ENCODE measurements at places on chromosomes 3 and 15.
A peak's percentile ranks its signal among the peaks of the same experiment; 100 is the strongest.

GRCh38 chr3:143441516-143442171, 322.1 kb downstream of the CHST2 start:
- no peak for DNase-seq

- DNase-seq: no peak
These were observed 325.9 kb upstream of the CTDSPL start for GRCh38 chr3:37535526-37536432.

DNA sequence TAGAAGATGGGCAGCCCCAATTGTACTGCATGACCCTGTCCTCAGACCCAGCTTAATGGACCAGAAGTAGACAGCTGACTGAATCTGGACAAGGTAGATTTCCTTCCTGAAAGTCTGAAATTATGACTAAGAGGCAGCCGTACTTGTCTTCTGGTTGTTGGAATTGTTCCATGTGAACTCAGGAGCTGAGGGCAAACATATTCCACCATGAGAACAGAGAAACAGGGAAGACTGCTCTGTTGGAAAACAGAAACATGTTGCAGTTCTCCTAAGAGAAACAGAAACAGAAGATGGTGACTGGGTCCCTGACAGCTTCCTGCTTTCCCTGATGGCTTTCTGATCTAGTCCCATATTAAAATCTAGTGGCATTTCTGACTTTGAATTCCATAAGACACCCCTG, 24.1 kb downstream of the POPDC2 start:
- DNase-seq: no peak

- no peak for DNase-seq
These were observed 17.3 kb upstream of the C3orf62 start for GRCh38 chr3:49294343-49294742.

GRCh38 chr3:36943601-36944000, 1.3 kb downstream of the TRANK1 start:
- no peak for DNase-seq

GRCh38 chr3:153628591-153628990, 466.6 kb downstream of the RAP2B start:
- DNase-seq: no peak

DNA sequence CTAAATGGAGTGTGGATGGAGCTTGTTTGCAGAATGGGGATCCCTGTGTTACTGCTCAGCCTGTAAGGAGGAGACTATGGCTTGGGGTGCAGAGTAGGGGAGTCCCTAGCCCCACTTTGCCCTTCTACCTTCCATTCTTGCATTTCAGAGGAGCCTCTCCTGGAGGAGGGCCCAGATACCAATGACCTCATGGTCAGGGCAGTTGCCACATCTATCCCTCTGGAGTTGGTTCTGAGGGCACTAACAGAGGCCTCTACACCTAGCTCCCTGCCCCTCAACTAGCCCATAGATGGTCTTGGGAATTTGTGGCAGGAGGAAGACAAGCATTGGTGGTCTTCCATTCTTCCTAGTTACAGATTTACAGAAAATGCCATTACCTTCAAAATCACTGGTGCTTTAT, 6.1 kb downstream of the SKOR1 start:
- DNase-seq: no peak

DNA sequence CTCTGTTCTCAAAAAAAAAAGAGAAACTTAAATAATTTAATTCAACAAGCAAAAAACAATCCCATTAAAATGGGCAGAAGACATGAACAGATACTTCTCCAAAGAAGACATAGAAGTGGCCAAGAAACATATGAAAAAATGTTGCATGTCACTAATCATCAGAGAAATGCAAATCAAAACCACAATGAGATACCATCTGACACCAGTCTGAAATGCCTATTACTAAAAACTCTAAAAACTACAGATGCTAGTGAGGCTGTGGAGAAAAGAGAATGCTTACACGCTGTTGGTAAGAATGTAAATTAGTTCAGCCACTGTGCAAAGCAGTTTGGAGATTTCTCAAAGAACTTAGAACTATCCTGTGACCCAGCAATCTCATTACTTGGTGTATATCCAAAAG, 382.9 kb downstream of the OTOL1 start:
- no peak for DNase-seq

GRCh38 chr3:52177701-52178042, 20.3 kb upstream of the ALAS1 start:
- DNase-seq: no peak

GRCh38 chr3:66383998-66384745, 116.7 kb downstream of the LRIG1 start:
- DNase-seq: no peak

- DNase-seq: no peak
These were observed 30.3 kb downstream of the ABHD2 start for GRCh38 chr15:89118481-89118989.

DNA sequence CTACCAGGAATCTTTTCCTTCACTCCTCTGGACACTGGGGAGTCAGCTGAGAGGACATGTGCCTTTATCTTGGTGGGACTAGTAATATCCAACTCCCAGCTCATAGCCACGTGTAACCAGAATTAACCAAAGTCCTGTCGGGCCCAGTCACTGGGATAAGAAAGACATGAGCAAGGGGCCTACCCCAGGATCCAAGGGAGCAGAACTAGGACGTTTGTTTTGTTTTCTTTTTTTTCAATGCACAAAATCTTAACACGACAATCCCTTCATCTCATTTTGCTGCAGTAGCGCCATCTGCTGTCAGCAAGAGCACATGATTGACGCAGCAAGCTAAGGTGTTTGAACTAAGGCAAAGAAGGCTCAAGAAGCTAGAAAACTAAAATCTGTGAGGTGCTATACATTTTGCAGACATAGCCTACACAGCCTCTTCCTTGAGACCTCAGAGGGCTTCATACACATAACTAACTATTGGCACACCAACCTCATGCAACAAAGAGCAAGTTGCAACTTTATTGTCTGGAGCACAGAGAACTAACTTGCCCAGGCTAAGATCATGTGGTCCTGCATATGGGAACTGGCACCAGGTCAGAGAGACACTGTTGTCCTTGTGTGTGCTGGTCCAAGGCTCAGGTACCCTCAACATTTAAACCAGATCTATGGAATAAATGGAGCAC, 43.6 kb downstream of the RLBP1 start:
- DNase-seq: peak; percentile 53
